AG08396 (cell line): ENCODE measurements at places on chromosomes 2 and 18.

DNA sequence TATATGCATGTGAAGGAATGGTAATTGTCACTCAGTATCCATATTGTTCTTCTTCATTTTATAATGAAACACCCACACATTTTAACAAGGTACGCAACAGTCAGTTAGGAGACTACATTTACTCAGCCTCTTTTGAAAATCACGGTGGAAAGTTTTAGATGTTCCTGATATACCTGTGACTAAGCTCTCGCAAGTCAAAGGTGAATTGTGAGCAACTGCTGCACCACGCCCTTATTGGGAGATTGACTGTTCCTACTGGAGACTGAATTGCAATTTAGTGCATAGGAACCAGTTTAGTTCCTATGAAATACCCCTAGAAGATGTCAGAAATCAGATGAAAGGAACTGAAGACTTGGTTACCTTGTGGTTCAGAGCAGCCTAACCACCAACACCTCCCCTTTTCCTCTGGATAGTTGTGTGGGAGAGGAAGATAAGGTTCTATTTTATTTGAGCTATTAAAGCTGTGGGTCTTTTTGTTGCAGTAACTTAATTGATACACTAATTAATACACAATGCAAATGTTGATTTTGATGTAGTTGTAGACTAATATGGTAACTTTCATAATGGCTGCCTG is 1280.5 kb upstream of the CDH2 start:
- no peak for DNase-seq

GRCh38 chr2:218694405-218695145 is 16.1 kb upstream of the TTLL4 start:
- no peak for DNase-seq

GRCh38 chr2:240343548-240343947 is 91.9 kb upstream of the GPC1 start:
- DNase-seq = no peak

DNA sequence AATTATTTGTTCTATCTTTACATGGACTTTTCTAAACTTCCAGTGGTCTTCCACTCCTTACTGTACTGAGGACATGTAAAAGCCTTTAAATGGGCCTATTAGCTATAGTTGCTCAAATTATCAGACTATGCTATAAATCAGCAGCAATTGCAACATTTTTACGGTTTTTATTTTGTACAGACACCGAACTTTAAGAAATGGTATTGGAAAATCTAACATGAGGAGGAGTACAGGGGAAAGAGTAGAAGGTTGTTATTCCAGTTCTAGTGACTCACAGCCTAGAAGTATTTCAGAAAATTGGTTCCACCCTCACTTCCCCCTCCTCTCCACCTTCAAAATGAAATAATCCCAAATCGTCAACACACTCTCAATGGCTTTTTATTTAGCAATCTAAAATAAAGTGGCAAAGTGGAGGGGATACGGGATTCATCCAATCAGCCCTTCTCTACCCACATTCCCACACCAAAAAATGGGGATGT is 1.1 kb downstream of the NCKAP1 start:
- peak; percentile 37 for DNase-seq

GRCh38 chr2:234373481-234374149 is 123.3 kb downstream of the ARL4C start:
- DNase-seq = no peak

- DNase-seq = no peak
These were observed 152.2 kb upstream of the CRIM1 start for GRCh38 chr2:36203366-36203765.

DNA sequence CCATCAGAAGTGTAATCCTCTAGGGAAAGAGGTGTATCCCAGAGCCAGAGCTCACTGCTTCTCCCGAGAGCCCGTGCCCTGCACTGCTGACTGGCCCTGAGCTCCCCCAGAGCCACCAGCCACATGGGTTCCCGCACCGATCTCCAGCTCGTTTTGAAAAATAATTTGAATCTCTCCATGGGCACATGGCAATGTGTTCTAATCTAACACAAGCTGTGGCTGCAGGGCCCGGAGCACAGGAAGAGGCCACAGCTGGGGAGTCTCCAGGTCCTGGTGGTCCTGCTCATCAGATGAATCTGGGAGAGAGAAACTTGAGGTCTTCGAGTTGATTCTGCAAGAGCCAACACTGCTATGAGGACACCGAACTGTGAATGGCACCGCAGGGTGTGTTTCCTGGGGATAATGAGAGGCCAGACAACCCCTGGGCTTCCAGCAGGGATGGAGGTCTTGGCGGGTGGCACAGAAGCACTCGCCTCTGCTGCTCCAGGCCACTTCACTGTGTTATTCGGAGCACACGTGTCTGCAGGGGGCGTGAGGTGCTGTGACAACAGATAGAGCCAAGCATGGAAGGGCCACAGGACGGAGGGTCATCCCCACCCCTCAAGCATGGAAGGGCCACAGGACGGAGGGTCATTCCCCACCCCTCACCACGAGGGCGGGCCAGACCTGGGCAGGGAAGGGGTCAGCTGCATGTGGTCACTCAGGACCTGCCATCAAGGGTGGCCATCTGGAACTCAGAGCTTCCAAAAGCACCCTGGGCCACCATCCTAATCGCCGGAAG is 196.8 kb downstream of the NDUFA10 start:
- no peak for DNase-seq

DNA sequence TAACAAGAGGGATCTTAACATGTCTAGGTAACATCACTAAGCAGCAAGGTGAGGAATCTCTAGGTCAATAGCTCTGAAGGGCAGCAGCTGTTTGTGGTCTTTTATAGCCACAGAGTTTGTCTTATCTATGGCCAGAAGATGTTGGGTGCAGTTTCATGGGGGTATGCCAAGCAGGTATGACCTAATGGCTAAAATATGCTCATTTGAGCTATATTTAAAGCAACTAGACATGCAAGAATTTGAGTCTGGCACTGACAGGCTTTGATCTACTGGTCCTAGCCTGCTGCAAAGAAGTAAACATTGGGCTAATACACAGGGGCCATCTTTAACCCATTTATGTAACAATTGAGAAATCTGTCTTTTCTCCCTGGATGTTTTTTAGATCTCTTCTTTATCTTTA is 13.9 kb upstream of the UGP2 start:
- peak; percentile 74 for DNase-seq

GRCh38 chr2:26685341-26685740 is 7.2 kb upstream of the KCNK3 start:
- DNase-seq = no peak

DNA sequence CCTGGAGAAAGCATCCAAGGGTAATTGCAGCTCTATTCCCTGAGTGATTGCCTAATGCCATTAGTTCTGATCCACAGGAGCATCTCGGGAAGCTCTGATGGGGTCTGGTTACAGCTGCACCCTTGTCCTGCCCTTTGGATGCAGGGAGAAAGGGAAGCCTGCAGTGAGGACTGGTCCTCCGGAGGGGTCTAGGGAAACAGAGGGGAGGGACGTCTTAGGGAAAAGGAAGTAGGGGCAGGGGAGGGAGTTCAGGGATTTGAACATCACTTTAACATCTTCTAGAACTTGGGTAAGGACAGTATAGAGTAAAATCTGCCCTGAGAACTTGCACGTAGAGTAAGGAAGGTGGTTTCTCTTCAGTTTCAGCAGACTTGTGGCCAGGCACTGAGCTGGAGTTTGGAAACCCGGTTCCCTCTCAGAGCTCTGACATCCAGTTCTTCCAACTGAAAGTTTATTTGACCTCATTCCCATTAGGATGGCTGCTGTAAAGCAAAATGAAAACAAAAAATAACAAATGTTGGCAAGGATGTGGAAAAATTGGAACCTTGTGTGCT is 20.5 kb downstream of the ONECUT2 start:
- DNase-seq = no peak

DNA sequence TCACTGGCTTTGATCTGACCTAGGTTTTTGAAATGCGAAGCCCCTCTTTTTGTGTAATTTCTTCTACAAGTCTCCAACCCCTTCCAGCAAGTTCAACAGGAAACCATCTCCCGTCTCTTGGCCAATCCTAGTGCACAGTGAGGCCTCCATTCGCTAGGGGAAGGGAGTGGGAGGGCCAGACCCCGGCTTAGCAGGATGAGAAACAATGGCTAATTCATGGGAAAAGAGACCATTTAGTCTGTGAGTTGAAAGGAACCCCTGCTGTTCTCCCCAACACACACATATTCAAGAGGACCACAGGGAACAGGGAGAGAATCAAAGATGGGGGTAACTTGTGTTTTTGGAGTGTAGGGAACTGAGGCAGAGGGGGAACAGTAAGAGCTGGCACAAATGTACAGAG is 83.0 kb downstream of the RTN4 start:
- no peak for DNase-seq

DNA sequence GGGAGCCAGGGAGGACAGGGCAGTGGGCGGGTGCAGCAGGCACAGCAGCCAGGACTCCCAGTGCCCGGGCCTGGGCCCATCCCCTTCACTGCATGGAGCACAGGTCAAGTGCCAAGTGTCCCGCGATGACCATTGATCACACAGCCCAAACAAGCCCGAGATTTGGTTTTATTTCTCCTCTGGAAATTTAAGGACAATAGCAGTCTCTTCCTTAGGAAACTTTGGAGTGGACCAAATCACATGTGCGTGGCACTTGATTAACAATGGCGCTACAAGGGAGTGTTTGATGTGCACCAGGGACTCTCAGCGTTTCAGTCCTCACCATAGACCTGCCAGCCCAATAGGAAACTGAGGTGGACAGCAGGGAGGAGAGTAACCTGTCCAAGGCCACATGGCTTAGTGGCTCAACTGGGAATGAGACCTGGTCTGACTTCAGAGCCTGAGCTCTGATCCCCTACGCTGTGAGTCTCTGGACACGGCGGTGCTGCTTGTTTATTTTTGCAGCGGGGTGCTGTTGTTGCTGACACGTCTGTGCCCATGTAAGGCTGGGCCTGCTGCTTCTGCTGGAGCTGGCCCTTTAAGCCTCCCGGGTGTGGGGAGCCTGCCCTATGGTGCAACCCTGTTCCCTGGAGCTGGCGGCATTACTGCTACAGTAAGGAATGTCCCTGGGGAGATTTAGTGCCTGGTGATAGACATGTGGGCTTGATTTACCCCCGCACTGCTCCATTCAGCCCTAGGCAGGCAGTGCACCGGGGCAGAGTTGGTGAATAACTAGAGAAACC is 194.2 kb downstream of the INHBB start:
- peak; percentile 92 for DNase-seq

GRCh38 chr2:238568455-238569440 is 142.0 kb downstream of the ASB1 start:
- no peak for DNase-seq

DNA sequence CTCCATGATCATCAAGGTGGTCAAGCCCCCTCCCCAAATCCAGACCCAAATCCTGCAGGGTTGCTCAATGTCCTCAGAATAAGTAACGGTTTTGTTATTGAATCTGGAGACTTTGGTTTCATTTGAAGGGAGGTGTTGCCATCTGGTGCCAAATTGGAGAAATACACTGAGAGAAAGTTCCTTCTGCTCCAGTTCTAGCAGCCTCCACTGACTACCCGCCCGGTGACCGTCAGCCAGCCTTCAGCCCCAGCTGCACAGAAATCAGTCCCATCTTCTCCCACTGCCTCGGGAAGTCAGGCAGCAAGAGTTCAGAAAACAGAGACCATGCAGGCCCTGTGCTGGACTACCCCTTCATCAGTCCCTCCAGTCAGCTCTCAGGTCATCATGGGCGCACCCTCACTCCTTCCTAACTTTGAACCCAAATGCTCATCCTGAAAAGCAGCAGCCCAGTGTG is 38.7 kb downstream of the PKDCC start:
- DNase-seq = peak; percentile 80

DNA sequence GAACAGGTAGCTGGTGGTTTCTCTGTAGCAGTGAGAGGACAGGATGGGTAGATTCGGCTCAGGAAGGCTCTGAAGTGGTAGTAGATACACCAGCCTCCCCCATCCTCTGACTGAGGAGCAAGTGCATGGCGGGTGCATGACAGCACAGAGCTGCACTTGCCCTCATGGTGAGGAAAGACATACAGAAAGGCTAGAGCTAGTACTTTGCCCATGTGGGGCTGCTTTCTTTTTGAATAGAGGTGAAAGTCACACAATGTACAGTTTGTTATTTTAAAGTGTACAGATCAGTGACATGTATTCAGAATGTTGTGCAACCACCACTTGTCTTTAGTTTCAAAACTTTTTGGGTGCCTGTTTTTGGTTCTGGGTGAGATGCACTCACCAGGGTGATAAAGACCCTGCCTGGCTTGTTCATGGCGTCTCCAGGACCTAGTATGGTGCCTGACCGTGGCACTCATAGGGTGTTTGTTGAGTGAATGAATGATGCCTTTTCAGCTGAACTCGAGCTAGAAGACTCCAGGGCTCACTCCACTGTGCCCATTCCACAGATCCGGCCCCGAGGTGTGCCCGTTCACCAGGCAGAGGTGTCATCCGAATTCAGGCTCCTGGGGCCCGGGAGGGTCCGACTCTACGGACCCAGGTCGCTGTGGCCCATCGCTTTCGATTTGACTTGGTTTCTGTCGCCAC is 421 bp upstream of the VAMP5 start:
- no peak for DNase-seq

DNA sequence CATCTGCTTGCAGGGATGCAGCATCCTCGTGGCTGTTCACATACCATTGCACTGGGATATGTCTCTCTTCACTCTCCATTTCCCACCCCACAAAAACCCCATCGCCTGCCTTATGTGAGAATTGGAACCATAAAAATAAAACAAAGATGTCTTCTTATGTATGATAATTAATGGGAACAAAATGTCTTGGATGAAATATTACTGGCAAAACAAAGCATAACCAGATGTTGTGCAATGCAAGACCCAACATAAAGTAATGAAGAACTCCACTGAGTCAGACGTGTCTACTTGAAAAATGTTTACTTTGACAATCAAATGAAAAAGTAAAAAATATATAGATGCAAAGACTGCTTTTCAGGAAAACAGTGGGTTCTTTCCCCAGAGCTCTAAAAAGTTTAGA is 611.3 kb upstream of the SYT4 start:
- no peak for DNase-seq

- no peak for DNase-seq
These were observed 900.8 kb upstream of the CELF4 start for GRCh38 chr18:38466426-38466825.

DNA sequence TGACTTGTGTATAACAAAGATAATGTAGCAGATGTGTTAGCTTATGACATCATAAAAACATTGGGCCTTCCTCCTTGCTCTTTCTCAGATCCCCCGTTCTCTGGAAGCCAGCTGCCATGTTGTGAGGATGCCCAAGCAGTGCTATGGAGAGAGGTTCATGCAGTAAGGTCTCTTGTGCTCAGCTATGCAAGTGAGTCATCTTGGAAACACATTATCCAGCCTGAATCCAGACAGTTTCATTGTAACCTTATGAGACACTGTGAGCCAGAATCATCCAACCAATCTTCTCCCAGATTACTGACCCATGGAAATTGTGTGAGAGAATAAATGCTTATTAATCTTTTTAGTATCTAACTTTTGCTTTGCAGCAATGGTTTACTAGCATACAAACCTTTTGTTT is 60.8 kb downstream of the ST6GAL2 start:
- DNase-seq = no peak

DNA sequence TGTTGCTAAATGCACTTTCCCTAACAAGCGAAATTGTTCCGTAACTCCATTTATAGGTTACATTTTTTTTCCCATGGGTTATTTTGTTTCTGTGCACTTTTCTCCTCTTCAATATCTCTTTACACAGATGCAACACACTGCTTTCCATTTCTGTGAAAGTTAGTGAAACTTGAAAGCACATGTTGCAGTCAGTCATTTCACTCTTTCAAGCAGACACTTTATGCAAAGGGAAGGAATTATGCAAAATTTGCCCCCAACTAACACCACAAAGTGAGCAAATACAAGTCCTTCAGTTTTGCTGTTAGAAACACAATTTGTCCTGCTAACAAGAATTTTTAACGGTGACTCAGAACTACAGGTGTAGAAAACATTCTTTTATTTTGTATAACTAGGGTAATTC is 124.8 kb downstream of the PTH2R start:
- DNase-seq = no peak
